GM12892 (cell line): ENCODE measurements at places on chromosomes 6 and 20.

GRCh38 chr6:127793396-127793795 is 107.5 kb downstream of the THEMIS start:
- DNase-seq, result no peak

DNA sequence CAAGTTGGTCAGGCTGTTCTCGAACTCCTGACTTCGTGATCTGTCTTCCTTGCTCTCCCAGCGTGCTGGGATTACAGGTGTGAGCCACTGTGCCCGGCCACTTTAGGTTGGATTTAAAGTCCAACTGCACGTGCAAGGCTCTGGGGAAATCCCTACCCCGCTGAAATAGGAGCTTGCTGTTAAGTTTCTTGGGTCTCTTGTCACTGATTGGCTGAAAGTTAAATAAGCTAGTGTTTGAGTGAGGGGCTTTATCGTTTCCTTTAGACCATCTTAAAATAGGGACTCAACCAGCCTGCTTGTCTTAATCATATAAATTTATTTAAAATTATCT is 11.1 kb upstream of the SERINC1 start:
- DNase-seq, result no peak

GRCh38 chr6:168037242-168037641 is 39.8 kb downstream of the KIF25 start:
- no peak for DNase-seq

DNA sequence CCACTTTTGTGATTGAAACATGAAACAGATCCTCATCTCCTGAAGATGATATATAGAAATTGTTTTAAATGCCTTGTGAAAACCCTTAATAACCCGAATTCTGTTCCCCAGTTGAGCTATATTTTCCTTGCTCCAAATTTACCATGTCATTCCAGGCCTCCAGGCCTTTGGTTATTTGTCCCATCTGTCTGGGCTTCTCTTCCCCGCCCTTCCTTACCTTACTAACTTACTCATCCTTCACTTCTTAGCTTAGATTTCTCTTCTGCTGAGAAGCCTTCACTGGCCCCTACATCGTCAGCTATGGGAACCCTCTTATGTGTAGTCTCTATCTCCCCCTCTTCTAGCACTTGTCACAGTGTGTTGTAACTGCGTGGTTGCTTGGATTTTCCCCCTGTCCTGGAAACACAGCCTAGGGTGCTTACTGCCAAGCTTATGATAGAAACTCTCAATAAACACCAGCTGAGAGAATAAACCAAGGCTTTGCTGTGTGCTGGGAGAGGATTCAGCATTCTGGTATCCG is 68.6 kb downstream of the SGK1 start:
- no peak for DNase-seq

DNA sequence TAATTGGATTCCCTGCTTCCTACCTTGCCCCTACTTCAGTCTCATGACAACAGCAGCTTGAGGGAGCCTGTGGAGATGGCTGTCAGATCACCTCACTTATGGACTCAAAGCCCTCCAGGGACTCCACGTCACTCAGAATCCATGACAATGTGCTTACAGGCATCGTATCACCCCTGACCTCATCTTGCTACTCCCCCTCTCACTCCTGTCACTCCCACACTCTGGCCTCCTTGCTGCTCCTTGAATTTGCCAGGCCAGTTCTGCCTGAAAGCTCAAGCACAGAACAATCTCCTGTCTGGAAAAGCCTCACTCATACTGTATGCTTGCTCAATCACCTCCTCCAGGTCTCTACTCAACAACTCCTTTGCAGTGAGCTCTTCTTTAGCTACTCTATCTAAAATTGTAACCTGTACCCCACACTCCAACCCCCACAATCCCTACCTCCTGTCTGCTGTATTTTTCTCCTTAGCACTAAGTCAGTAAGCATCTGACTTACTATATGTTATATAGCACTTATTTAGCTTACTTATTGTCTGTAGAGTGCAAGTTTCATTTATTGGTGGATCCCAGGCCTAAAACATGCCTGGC is 10.7 kb upstream of the GSTA4 start:
- no peak for DNase-seq
